ENCODE measurements at places on chromosomes 3 and 15.

DNA sequence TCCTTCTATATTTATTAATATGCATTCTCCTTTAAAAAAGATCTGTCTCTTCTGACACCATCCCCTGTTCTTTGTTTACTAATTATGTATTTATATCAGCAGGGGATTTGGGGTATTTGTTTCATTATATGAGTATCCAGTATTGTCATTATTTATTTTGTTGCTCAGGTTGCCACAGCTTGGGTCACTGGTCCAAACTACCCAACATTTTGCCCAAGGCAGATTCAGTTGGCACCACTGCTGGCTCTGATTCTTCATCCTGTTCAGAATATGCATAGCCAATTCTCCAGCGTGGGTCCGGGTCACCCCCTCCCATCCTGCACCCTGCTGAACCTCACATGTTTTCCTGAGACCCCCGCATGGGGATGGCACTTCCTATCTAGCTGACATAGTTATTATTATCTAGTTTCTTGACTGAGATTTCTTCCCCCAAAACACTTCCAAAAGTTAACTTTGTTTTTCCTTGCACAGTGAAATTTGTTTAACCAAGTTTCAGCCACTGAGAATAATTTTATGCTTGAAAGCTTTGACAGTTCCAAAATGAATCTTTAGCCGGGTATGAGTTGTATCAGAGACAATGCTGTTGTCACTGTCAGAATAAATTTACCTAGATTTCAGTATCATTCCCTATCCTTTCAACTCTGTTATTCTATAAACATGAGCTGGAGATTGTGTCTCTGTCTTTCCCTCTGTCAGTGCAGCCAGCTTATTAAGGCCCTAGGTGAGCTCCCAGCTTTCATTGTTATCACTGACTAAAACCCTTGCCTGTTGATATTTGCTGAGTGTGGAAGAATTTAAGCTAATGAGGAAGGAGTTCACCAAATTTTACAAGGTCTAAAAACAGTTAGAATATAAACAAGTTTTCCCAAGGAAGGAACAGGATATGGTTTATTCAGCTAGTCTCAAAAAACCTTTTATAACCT lies 70.3 kb downstream of the TGFBR2 start:
- DNase-seq: no peak

DNA sequence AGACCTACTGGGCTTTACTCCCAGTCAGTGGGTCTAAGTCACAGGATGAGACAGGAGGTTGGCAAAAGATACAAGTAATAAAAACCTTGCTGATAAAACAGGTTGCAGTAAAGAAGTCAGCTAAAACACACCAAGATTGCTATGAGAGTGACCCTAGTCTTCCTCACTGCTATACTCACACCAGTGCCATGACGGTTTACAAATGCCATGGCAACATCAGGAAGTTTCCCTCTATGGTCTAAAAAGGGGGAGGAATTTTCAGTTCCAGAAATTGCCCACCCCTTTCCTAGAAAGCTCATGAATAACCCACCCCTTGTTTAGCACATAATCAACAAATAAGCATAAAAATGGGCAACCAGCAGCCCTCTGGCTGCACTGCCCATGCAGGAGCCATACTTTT lies 966.7 kb upstream of the ROBO1 start:
- DNase-seq: no peak

GRCh38 chr3:111236836-111237713 lies 165.5 kb downstream of the NECTIN3 start:
- peak; percentile 63 for DNase-seq

DNA sequence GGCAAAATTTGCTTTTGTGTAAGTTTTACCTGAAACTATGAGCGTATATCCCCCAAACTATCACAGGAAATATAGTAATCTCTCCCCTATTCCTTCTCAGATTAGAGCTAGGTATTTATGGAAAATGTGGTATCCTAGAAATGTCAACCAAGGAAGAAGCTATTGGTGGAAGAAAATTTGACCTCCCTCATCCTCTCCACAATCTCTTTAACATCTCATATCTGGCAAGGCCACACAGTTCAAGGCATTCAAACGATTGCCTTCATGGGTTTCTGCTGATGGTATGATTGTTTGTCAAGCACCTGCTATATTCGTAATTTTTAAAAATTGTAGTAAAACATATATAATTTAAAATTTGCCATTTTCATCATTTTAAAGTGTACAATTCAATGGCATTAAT lies 27.5 kb upstream of the DRD3 start:
- no peak for DNase-seq

DNA sequence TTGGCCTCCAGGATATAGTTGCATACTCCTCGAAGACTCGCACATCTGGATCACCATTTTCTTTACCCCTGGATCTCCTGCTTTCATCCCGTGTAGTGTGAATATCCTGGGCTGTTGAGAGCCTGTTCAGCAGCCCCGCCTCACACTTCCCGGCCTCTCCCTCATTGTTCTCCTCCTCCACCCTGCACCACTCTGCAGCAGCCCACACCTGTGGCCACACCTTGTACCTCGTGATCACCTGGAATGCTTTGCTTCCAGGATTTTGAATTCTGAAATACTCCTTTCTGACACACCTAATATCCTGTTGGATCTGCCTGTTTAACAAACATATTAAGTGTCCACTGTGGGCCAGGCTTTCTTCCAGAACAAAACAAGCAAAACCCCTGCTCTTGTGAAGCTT lies 14.4 kb downstream of the ABHD17C start:
- no peak for DNase-seq

- peak; percentile 53 for DNase-seq
These were observed 25.9 kb downstream of the ACP3 start for GRCh38 chr3:132343018-132343612.

- DNase-seq: peak; percentile 98
These were observed 637.7 kb upstream of the TBL1XR1 start for GRCh38 chr3:177835008-177835407.

- peak; percentile 54 for DNase-seq
These were observed 95.3 kb downstream of the SLC49A4 start for GRCh38 chr3:122890077-122890719.

DNA sequence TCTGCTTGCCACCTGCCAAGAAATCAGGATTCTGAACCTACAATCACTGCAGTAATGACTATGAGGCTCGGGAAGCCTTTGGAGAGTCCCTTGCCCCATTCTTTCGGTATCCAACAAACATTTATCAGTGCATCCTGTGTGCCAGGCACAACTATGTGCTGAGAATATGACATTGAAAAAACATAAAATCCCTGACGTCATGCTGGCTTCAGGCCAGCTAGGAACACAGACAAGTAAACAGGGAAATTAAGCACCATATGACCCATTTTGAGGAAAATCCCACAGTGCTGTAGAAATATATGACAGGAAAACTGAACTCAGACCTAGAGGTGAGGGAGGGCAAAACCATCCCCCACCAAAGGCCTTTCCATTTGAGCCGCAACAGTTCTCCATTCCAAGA lies 34.1 kb upstream of the DET1 start:
- no peak for DNase-seq

DNA sequence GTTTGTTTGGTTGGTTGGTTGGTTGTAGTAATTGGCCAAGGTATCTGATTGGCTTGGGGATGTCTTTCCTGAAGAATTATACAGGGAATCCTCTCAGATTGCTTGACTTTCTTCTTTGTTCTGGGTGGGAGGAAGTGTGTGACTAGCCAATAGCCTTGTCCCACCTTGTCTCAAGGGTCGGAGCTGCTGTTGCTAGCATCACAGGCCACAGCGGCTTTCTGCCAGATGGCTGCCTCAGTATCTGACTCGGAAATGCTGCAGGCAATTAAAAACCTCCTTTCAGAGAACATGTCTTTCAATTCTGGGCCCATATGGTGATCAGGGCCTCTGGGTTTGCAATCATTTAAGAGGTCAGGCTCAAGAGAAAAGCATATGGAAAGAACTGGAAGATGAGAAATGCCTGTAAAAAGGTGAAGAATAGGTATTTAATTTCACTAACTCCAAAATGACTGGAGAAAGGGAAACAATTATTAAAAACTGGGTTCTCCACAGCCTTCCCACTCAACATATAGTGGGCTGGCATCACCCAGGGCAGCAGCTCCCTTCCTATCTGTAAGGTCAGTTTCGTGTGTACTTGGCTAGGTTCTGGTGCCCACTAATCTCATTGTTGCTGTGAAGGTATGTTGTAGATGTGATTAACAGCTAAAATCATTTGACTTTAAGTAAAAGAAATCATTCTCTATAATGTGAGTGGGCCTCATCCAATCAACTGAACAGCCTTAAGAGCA lies 32.4 kb downstream of the TGFBR2 start:
- no peak for DNase-seq

DNA sequence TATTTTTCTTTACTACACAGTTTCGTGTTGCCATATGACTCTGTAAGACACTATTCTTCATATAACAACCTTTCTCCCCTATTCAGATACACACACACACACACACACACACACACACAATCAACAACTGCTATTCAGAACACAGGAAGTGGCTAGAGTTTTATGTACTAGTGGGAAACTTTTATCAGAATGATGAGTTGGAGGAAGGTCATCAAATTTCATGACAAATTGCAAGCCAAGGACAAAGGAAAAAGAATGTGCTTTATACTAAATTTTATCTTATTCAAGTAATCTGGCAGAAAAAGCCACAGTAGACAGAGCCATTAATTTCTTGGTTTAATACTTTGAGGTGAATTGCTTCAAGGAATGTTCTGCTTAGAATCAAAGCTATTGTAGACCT lies 899.8 kb downstream of the ROBO2 start:
- peak; percentile 55 for DNase-seq

DNA sequence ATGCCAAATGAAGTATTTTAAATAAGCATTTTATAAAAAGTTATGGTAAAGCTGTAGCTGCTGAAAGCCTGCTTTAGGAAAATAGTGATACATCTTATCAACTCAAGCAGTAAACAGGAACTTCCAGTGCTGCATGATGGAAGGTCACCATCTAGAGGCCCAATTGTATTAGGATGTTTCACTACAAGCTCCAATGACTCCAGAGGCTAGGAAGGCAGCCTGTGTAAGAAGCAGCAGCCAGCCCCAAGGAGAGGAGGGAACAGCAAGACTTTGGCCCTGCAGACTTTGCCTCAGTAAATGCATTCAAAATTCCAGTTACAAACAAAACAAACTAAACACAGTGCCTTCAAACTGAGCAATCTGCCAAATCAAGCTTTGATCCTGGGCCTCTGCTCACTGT lies 32.1 kb downstream of the ILDR1 start:
- no peak for DNase-seq

GRCh38 chr3:105253225-105253624 lies 113.5 kb upstream of the ALCAM start:
- no peak for DNase-seq

DNA sequence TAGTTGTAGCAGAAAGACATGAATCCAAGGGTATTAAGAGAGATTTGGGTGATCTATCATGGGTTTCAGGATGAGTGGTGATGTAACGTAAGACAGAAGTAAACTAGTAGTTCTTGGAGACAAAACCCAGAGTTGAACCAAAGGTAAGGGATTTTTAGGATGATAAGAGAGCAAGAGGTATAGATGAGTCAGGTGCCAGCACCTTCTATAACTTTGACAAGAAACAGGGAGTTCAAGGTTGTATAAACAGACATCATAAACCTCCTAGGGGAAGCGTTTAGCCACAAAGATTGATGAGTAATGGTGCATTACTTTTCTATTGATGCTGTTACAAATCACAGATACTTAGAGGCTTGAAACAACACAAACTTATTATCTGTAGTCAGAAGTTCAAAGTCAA lies 447.3 kb upstream of the ARHGEF26 start:
- no peak for DNase-seq

GRCh38 chr3:14335774-14336748 lies 66.3 kb upstream of the SLC6A6 start:
- DNase-seq: no peak

- DNase-seq: peak; percentile 18
These were observed at the start of gene VWA5B2 for GRCh38 chr3:184229394-184230080. TSS of gene VWA5B2 (plus strand) at chr3:184229585. CDS start at chr3:184230529, 944 bp downstream.

DNA sequence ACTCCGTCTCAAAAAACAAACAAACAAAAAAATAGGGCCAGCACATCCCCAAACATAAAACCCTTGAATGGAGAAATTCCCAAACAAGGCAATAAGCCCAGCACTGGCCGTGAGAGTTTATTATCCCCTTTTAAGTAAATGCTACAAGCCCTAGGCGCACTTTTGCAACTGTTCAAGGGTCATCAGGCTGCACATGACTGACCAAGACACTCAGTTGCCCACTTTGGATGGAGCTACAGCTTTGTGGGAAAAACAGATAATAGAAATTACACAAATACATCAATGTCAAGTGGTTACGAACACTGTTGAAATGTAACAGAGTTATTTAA lies 33.7 kb upstream of the ZNF445 start:
- DNase-seq: no peak

DNA sequence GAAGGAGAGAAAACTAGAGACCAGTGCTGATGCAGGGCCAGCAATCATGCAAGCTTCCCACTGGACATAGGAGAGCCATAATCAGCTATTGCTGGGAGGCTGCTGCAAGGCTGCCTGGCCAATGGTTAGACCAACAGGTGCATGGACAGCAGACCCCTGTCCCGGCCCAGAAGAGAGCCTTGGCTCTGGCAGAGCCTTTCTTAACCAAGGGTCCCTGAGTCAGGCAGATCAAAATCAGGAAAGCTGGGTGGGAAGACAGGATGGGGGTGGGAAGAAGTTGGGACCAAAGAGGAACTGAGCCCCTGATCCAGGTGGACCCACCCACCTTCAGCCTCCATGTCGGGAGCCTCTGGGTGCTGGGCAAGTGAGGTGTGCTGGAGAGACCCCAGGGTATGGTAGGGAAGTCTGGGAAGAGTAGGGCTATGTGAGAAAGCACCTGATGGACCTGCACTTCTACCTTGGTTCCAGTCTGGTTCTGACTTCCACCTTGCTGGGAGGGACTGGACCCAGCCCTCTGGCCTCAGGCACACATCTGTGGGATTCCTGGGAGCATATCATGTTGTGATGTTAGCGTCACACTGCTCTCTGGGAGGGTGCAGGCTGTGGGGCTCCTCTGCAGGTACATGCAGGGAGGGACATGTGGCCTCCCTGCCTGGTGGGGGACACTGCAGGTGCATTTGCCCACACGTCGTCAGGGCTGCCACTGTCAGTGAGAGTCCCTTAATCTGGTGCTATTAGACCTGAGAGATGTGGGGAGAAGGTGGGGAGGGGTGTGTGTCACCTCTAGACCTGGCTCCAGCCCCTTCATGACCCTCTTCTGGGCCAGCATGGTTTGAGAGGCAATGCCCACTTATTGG lies 24.7 kb downstream of the KY start:
- no peak for DNase-seq

DNA sequence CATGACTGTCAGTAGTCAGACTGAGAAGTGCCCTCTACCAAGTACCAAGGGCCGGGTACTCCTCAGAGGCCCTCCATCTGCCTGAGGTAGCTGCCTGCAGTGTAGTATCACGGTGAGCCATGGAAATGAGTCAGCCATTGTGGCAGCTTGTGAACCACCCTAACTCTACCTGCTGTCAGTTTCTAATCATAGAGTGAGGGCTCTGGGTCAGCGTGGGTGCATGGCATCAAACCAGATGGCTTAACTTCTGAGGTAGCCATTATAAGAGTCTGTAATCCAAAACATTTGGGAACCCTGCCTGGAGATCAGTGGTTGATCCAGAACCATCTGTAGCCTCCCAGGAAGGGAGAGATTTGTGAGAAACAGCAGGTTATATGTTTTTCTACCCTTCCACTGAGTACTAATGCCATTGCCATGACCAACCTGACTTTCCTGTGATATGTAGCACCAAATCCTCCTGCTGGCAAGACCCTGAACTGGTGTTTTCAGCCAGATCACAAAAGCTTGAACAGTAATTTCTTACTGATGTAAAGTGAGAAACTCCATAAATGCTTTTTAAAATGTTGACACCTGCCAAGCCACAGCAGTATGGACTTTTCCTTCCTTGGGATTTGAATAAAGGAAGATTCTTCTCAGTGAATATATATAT lies 38.9 kb downstream of the ABHD2 start:
- no peak for DNase-seq

- peak; percentile 76 for DNase-seq
These were observed 29.3 kb upstream of the SACM1L start for GRCh38 chr3:45659661-45660566.
